ENCODE measurements at places on chromosomes 1 and 21.

DNA sequence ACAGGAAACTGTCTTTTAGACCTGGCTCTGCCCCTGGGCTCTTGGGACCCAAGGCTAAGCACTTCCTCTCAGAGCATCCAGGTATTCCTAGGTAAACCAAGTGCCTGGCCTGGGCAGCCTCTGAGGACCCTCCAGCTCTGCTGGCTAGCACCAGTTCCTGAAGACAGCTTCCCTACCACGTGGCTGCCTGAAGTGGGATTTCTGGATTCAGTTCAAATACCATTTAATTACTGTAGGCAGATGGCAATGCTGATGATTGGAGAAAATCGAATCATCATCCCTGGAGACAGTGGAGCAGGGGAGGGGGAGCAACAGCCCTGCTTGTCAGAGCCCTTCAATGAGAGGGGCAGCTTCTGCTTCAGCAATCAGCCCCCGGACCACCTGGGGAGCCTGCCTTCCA lies 11.9 kb downstream of the KIF21B start:
- no peak for DNase-seq

GRCh38 chr1:41504114-41505035 lies 19.9 kb upstream of the EDN2 start:
- DNase-seq = no peak

DNA sequence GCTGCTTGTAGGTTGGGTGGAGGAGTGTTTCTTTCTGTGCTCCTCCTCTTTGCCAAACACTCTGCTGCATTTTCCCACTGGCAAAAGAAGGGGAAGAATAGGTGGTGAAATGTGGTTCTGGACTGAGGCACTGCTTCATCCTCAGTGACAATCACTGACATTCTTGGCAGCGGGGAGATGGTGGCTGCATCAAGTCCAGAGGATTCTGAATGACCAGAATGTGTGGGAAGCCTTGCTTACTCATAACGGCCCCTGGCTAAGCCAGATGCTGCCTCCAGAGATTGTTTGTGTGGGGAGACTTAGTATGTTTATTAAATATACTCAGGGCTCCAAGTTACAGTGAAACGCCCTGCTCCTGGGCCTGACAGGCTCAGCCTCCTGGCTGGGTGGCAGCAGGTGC lies 160.3 kb downstream of the CACNA1E start:
- no peak for DNase-seq

DNA sequence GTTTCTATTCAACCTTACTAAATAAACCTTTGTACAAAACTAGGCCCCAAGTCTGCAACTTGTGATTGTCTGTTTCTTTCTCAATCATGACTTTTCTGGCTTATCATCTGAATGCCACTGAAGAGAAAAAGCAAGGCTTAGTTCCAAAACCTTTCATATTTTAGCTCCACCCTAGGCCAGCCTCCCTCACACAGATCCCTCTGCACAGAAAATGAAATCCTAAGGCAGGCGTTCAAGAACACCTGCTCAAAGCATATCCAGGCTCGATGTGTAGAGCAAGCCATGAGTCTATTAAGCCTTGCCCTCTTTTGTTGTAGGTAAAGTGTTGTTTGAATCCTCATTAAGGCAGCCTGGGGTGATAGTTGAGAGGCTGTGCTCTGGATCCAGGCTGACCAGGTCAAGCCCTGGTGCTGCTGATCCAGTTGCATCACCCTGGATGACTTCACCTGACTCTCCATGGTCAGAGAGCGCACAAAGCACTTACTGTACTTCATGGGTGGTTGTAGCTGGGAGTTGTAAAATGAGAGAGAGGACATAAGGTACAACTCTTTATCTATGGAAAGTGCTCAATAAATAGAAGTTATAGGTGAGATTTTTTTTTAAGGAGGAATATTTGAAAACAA lies 39.0 kb downstream of the FYB2 start:
- no peak for DNase-seq

DNA sequence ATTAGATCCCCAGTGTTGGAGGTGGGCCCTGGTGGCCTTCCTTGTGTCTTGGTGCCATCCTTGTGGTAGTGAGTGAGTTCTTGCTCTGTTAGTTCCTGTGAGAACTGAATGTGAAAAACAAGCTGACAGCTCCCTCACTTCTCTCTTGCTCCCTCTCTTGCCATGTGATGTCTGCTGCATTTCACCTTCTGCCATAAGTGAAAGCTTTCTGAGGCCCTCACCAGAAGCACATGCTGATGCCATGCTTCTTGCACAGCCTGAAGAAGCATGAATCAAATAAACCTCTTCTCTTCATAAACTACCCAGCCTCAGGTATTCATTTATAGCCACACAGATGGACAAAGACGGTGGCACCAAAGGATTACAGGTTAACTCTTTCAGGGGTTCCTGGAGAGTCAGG lies 166.1 kb upstream of the ETV3 start:
- DNase-seq = no peak

DNA sequence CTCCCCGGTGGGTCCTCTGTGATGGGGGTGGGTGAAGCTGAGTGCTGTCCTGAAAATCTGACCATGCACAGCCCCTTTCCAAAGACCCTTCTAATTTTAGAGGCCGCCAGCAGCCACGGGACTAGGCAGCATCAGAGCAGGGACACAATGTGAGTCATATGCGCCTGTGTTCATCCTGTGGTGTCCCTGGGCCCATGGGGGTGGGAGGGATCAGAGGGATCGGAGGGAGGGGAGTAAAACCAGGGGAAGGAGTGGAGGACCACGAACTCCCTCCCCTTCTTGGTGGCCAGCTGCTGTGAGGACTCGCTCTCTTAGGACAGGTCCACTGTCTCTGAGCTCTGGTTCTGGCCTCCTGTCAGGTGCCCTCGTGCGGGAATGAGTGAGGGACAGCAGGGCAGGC lies 61.5 kb downstream of the ADARB1 start:
- DNase-seq = no peak

GRCh38 chr1:156804026-156804425 lies 12.6 kb downstream of the SH2D2A start:
- DNase-seq = no peak

- DNase-seq = no peak
These were observed 467.1 kb downstream of the LMO4 start for GRCh38 chr1:87795615-87796337.

DNA sequence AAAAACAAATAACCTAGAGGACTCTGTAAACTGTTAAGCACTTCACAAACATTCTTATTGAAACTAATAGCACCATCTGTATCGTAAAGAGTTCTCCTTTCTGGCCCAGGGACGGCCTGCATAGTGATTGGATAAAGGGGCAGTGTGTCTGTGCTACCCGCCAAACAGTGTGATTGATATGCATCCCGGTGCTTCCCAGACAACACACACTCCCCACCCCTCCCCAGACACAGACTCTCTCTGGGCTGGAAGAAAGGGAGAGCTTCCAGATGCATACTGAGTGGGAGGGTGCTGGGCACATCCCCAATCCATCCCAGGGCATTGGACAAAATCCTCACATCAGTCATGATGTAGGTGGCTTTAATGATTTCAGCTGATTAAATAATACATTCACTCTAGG lies 3.7 kb downstream of the HSD11B1 start:
- no peak for DNase-seq

GRCh38 chr1:1290238-1290731 lies 10.0 kb downstream of the SCNN1D start:
- DNase-seq = peak; percentile 69

DNA sequence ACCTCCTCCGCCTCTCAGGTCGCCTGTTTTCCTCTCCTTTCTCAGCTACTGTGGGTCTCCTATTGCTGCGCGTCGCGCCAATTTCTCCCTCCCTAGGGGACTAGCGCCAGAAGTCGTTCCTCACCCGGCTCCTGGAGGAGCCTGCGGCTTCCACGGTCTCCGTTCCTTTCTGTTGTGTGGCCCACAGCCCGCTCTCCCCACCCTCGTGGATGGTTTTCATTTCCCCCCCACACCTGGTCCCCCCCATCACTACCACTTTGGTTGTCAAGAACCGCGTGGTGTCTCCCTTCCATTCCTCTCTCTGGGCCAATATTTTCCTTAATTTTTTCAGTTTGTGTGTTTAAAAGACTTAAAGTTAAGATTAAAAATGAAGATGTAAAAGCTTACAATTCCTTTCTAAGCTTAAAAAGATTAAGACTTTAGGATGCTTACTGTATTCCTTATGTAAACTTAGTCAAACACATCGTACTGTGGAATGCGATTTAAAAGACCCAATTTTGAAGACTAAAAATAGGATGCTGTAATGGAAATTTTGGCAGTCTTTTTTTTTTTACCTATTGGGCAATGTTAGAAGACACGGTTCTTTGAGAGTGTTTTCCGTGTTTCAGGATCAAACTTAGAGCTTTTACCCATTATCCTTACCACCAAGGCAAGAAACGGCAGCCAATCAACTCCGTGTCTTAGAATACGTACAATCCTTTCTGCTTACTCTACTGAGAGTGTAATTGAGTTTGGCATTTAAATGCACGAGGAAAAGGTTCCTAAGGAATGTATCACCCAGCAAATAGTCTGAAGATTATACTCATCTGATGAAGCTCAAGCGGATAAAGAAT lies 773 bp downstream of the CNST start:
- no peak for DNase-seq

GRCh38 chr1:243939167-243939848 lies 89.3 kb upstream of the AKT3 start:
- no peak for DNase-seq

DNA sequence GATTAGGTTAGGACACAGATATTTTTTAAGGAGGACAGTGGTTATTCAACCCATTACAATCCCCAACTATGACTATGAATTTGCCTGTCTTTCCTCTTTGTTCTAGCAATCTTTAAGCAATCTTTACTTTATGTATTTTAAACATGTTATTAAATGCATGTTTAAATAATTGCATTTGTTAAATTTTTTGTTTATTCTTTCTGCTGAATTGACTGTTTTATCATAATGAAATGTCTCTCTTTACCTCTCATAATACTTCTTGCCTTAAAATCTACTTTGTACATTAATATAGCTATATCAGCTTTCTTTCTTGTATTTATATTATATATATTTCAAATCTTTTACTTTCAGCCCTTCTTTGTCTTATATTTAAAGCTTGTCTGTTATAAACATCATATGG lies 46.1 kb downstream of the CR1L start:
- DNase-seq = no peak

GRCh38 chr1:74160046-74160445 lies 37.9 kb downstream of the LRRIQ3 start:
- no peak for DNase-seq

GRCh38 chr1:174110053-174110452 lies 49.3 kb upstream of the RABGAP1L start:
- DNase-seq = no peak

DNA sequence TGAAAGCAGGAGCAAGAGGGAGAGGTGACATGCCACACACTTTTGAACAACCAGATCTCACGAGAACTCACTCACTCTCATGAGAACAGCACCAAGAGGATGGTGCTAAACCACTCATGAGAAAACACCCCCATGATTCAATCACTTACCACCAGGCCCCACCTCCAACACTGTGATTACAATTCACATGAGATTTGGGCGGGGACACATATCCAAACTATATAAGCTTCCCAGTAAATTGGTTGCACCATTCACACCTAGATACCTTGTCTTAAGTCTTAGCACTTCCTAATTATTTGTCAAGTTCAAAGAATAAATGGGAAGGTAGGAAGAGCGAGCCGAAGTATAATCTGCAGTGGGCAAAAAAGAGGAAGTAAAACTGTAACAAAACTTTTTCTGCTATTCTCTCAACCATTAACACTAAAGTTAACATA lies 34.3 kb downstream of the AMY1C start:
- no peak for DNase-seq

DNA sequence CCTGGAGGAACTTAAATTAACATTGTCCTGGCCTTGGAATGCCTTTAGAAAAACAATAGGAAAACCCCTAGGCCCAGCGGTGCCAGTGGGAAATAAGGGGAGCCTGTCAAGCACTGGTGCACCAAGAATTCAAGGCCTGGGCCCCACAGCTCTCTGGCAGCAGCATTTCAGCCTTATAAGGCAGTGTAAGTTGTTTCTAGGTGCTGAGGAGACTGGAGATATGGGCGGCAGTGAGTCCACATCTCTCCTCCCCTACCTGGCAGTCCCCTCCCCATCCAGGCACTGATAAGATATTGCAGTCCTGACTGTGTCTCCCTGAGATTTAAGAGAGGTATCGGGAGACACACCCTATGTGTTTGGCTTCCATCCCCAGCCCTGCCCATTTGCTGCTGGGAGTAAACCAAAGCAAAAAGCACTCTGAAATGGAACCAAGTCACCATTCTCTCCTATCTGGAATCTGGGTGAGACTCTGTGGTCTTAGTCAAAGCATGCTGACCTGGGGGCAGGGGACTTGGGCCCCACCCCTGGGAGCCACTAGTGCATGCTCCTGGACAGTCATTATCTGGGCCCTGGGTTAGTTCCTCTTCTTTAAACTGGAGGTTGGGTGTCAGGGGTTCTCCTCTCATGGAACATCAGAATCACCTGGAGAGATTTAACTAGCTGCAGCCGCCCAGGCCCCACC lies 30.5 kb downstream of the DEGS1 start:
- DNase-seq = no peak

DNA sequence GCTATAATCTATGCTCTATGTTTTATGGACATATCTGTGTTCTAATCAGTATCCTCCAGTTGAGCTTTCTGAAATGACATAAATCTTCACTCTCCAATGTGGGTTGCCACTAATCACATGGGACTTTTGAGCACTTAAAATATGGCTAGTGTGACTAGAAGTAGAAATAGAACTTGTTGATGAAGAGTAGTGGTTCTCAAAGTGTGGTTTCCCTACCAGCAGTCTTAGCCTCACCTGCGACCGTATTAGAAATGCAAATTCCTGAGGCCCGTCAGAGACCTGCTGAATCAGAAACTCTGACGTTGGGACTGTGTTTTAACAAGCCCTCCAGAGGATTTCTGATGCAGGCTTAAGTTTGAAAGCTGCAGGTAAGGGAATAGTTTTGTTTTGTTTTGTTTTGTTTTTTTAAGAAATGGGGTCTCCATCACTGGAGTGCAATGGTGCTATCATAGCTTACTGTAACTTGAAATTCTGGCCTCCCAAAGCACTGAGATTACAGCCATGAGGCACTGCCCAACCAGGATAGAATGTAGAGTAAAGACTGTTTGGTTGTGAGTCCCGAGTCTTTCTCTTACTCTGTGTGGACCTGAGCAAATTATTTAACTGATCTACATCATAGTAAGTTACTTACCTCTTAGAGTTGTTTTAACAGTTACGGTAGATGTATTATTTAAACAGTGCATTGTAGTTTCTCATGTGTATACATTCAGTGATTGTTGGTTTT lies 21.7 kb downstream of the GLRX2 start:
- DNase-seq = no peak

GRCh38 chr1:208010487-208011071 lies 99.7 kb upstream of the CD34 start:
- no peak for DNase-seq

- no peak for DNase-seq
These were observed 40.2 kb upstream of the IFFO2 start for GRCh38 chr1:18996548-18997177.
